ENCODE measurements at places on chromosomes 12 and 14.

GRCh38 chr12:72433298-72433697, 161.1 kb downstream of the TRHDE start:
- no peak overlapping the region for H3K4me3 ChIP-seq
- DNase-seq: no peak
- H3K27me3 ChIP-seq: no peaks in the 10 kb centered on the region
- no peaks in the 10 kb centered on the region for H3K4me1 ChIP-seq
- H3K36me3 ChIP-seq: no peaks in the 10 kb centered on the region
- H3K27ac ChIP-seq: no peak overlapping the region

GRCh38 chr12:27901959-27902358, 70.6 kb downstream of the PTHLH start:
- peaks cover 29% of the 10 kb centered on the region for H3K4me1 ChIP-seq
- DNase-seq: no peak
- H3K27me3 ChIP-seq: no peaks in the 10 kb centered on the region
- no peak overlapping the region for H3K27ac ChIP-seq
- peaks cover 3% of the 10 kb centered on the region for H3K36me3 ChIP-seq

GRCh38 chr12:104958805-104959334, 780 bp upstream of the SLC41A2 start:
- peak overlapping the region; percentile 83 for H3K4me3 ChIP-seq
- peaks cover 50% of the 10 kb centered on the region for H3K27me3 ChIP-seq
- H3K27ac ChIP-seq: peak overlapping the region; percentile 73
- H3K36me3 ChIP-seq: no peaks in the 10 kb centered on the region
- no peak for DNase-seq

DNA sequence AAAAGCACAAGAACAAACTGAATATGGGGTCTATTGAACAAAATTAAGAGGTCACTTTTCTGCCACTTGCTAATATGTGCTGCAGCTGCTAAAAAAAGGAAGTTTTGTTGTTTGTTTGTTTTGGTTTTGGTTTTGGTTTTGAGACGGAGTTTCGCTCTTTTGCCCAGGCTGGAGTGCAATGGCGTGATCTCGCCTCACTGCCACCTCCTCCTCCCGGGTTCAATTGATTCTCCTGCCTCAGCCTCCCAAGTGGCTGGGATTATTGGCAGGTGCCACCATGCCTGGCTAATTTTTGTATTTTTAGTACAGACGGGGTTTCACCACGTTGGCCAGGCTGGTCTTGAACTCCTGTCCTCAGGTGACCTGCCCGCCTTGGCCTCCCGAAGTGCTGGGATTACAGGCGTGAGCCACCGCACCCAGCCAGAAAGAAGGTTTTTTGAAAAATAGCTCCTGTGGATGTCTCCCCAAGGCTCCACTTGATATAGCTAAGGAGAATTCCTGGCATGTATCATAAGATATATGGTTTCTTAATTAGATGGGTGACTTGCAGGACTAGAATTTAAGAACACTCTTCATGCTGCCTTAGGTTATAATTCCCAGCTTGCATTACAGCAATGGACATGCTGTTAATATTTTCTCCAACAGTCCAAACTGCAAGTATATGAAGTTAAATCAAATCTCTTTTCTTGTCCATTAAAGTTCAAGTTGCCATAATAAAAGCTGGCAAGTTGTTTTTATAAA, 237.6 kb upstream of the AMIGO2 start:
- no peaks in the 10 kb centered on the region for H3K27me3 ChIP-seq
- H3K4me3 ChIP-seq: no peak overlapping the region
- H3K4me1 ChIP-seq: peaks cover 7% of the 10 kb centered on the region

Measured in mesothelial cell of epicardium (in vitro differentiated cells).